ENCODE measurements at places on chromosomes 2 and 18.

DNA sequence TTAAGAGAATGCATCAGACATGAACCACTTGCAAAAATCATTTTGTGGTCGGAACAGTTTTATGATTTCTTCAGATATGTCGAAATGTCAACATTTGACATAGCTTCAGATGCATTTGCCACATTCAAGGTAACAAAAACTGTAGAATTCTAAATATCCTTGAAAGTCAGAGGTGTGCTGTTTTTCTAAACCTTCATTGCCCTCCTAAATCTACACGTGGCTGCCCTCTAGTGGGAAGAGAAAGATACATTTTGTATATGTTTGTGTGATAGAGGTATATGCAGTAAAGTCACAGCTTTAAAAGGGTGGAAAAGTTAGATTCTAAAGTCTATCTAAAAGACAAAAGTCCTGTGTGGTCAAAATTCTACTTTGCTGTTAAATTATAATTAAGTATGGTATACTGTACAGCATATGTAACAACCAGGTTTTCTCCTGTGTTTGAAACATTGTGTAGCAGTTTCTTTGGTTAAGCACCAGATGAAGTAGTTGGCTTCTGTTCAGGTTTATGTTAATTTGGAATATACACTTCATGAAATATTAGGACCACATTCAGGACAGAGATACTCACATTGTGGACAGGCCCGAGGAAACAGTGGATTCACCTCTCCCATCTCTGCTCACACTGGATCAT is 65.9 kb upstream of the ITM2C start:
- peak; percentile 29 for DNase-seq

GRCh38 chr18:27843783-27844777 is 332.9 kb downstream of the CDH2 start:
- DNase-seq, result no peak

DNA sequence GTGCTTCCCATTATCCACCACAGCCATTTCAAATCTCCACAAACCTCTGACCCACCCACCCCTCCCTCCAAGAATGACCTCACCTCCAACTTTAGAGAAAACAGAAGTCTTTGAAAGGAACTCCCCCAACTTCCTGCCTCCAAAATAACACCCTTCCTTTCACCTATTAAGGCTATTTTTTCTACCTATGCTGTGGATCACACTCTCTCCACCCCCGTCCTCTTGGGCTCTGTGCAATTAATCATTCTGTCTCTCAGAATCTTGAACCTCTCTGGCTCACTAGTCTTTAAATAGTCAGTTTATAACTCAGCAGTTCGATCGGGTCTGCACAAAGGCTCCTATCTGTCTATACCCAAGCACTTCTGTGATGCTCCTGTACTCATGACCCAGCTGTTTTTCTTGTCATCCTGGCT is 37.3 kb upstream of the XPO1 start:
- no peak for DNase-seq

GRCh38 chr18:76823587-76824011 is 1.2 kb downstream of the ZNF236 start:
- no peak for DNase-seq

DNA sequence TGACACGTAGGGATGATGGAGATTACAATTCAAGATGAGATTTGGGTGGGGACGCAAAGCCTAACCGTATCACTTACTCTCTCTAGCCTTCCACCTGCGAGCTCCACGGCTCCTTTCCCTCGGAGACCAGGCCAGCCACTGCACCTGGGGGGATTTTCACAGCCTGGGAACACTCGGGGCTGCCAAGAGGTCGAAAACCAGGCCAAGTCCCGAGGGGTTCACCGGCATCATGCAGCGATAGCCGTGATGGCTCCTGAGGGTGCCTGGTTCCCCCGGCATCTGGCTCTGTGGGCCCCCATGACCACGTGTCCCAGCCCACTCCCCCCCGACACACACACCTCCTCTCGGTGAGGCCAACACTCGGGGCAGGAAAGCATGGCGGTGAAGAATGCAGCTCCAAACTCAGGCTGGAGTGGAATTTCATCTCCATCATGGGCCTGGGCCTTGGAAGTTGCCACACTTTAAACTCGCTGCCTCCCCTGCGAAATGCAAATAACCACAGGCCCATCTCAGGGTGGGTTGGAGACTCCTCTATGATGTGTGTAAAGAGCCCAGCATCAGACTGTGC is 32.6 kb downstream of the ADCY3 start:
- DNase-seq, result no peak

DNA sequence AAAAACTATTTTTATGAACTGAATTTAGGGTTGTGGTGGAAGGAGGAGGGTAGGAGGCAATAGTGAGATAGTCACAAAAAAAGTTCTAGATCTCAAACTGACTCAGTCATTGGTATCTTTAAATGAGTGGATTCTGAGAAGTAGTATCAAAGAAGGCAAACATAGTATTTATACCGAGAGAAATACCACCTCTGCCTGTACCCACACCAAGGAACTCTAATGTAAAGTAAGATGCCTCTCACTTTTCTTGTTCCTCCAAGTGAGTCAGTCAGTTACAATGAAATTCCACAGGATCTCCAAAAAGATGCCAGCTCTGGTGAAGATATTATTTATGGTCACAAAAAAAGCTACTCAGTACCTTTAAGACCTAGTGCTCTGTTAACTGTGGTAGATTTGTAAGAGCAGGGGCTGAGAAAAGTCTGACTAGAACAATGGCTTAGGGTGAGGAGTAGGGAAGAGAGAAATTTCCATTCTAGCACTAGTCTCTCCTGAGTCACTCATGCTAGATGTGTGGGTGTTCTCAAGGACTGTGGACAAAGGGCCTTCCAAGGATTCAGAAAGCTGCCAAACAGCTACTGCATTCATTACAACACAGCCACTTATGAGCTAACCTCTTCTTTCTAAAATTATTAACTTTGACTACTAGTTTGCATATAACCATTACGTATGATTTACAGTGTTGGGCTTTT is 36.3 kb downstream of the YWHAQ start:
- no peak for DNase-seq

GRCh38 chr18:74273394-74273793 is 18.4 kb downstream of the CYB5A start:
- no peak for DNase-seq

DNA sequence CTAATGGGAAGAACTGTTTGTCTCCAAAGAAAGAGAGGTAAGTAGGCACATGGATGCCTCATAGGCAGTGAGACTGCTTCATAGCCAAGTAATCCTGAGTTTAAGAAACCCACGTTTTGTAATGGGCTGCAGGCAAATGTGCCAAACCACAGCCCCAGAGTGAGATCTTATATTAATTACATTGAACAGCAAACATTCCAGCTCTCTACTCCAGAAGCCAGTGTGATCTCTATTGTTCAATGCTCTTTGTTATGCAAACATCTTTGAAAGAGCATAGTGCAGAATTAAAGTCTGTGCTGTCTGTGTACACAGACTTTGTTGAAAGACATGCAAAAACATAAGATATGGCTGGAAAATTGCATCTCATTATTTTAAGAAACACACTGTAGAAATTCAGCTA is 720.8 kb upstream of the REG3G start:
- no peak for DNase-seq

GRCh38 chr18:68800075-68800474 is 2.2 kb downstream of the CCDC102B start:
- DNase-seq, result no peak

DNA sequence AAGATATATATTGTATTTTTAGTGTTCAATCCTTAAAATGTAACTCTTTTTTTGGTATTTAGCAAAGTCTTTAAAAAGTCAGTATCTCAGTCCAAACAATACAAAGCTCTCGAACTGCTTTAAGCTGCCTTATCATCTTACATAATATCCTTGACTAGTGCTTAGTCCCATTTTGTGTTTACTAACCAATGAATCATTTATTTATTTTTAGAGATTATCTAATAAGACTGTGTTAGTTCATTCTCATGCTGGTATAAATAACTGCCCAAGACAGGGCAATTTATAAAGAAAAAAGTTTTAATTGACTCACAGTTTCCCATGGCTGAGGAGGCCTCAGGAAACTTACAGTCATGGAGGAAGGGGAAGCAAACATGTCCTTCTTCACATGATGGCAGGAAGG is 248.3 kb upstream of the KYNU start:
- DNase-seq, result no peak

- DNase-seq, result no peak
Observed at GRCh38 chr2:155662224-155662623, 670.3 kb downstream of the NR4A2 start.

DNA sequence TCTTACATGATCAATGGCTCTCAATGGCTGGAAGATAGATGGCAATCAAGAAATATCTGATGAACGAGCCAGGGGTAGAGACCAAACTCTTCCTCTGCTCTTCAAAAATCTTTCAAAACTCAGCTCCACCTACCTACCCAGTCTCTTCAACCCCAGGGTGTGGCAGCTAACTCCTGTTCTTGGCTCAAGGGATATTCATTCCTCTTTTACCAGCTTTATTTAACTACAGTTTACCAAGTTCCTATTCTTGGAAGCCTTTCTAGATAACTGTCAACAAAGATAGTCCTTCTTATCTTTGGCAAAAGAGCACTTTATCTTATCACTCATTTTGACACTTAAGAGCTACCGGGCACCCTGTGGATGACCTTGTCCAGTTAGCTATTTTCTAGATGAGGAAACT is 36.3 kb downstream of the EPHA4 start:
- DNase-seq, result no peak

GRCh38 chr2:55309446-55309845 is 40.4 kb upstream of the MTIF2 start:
- DNase-seq, result no peak
